ENCODE measurements at places on chromosomes 6 and 20.

DNA sequence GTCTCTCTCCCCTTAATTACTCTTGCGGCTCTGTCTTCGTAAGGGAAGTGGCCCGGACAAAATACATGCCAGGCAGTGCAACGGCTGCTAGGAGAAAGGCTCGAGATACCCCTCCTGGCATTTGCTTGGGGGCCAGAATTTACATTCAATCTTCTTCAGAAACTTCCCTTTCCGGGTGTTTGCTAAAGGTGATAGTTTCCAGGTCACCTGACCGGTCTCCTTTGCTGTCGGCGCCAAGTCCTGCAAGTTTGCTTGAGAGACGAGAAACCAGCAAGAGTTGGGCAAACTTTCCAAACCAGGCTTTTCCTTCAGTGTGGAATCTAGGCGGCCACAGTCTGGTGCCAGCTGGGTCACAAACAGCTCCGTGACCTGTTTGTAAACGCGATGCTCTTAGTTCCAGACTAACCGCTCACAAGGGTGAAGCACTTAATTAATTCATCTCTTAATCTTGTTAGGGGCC is 563 bp upstream of the SRSF3 start:
- DNase-seq: no peak

GRCh38 chr6:6486595-6486994 is 101.9 kb upstream of the LY86 start:
- no peak for DNase-seq

GRCh38 chr6:166307082-166308032 is 835 bp downstream of the PRR18 start:
- DNase-seq: no peak

DNA sequence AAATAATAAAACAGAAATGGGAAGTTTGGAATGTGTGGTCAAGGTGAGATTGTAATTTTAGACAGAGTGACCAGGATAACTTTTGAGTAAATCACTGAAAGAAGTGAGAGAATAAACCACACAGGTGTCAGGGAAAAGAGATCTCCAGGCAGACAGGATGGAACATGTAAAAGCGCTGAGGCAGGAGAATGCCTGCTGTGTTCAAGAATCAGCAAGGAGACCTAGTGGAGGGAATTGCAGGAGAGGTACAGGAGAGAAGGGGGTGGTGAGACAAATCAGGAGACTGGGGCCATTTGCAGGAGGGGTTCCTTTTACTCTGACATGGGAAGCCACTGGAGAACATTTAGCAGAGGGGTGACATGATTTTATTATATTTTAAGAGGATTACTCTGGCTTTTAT is 456.7 kb downstream of the NKAIN2 start:
- DNase-seq: no peak

DNA sequence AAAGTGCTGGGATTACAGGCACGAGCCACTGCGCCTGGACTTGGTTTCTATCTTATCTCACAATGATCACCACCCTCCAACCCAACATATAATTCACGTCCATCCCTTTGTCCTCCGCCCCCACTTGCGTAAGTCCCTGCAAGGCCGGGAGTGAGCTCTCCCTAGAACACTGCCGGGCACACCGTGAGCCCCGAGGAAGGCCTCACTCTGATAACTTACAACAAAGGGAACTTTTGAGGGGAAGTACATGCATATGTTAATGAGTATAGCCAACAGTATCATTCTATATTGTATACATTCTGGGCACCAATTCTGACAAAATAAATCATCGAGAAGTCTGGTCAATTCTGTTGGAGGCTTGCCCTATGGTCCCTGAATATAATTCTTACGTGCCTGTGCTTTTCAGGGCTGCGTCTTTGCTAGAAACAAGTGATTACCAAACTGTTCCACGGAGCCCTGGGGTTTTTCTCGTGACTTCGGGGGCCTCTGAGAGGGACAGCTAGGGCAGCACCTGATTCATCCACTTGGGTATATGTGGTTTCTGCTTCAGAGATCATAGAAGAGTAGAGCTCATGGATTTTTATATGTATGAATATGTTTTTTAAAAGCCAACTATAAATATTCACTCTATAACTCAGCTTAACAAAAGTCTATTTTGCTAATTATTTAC is 469.8 kb upstream of the AGPAT4 start:
- DNase-seq: no peak

DNA sequence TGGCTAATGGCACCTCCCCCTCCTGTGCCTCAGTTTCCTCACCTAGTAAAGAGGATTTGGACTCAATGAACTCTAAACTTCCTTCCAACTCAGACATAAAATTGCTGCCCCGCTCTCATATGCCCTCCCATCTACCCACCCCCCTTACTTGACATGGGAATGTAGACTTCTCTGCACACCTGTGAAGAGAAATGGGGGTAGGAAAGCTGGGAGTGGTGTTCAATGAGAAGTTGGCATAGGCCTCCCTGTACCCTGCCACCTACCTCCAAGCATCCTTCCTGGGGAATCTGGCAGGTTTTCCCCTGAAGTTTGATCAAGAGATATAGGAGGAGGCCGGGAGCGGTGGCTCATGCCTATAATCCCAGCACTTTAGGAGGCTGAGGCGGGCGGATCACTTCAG is 3.9 kb upstream of the POU5F1 start:
- no peak for DNase-seq

- DNase-seq: no peak
Measured at GRCh38 chr6:84346372-84346771, 118.9 kb upstream of the CEP162 start.

DNA sequence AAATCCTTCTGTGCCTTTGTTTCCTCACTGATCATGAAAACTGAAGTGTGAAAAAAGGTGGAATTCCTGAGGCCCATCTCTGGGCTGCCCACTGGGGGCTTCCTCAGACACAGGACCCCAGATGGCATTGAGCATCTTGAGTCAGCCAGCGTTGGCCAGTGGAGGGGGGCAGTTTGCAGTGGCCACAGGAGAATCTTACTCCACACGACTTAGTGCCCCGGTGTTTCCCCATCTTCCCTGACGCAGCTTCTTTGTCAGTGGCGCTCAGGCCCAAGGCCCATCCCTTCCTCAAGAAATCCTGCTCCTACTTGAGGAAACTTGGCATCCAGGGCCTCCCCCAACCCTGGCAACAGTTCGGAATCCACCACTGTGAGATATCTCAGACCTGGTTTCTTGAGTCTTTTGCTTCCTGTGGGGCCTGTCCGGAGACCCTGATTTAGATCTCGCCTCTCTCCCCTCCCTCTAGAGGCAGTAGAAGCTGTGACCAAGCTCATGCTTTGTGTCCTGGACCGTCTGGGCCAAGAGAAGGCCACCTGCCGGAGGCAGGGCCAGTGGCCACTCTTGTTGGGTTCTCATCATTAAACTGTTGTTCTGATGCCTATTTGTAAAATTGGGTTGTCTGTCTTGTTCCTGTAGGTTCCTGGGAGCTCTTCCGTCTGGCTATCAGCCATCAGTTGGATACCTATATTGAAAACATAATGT is 20.2 kb upstream of the DLGAP4 start:
- no peak for DNase-seq

DNA sequence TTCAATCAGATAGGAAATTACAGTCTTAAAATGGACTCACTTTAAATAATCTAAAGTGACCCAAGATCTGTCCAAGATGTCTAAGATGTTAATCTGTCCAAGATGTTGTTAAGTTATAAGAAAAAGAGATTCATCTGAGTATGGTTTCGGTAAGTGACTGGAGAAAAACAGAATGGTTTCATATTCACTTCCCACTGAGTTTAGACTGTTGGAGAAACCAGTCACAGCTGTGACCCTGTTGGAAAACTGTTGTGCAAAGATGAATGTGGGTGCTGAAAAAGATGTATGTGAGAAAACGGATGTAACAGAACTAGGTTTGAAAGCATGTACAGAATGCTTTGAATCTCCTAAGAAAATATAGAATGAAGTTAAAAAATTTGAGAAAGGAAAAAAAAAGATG is 325.9 kb downstream of the COL12A1 start:
- no peak for DNase-seq

GRCh38 chr6:91669154-91669870 is 1082.4 kb upstream of the MAP3K7 start:
- DNase-seq: no peak

GRCh38 chr6:71229477-71229876 is 59.1 kb upstream of the OGFRL1 start:
- no peak for DNase-seq

DNA sequence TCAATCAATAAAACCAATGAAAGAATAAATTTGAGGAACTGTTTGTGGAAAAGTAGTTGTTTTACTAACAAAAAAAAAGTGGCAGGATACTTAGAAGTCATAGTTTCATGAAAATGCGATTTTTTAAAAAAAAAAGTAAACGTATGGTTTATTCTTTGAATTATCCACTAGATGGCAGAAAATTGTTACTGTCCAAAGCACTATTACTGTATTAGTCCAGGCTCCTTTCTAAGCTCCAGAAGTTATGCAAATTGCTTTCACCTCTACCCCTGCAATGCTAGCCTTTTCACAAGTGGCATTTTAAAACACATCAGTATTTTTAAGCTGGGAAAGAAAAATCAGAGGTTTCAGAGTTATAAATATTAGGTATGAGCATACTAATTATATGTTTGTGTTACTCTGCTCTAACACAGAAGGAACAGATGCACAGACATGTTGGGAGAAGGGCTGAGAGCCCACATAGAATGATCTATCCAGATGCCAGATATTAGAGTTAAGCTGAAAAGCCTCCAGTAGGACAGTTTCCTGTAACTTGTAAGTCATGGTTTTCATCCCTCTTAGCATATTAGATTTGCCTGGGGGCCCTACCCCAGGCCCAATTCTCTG is 63.9 kb downstream of the FHL5 start:
- DNase-seq: peak; percentile 5

DNA sequence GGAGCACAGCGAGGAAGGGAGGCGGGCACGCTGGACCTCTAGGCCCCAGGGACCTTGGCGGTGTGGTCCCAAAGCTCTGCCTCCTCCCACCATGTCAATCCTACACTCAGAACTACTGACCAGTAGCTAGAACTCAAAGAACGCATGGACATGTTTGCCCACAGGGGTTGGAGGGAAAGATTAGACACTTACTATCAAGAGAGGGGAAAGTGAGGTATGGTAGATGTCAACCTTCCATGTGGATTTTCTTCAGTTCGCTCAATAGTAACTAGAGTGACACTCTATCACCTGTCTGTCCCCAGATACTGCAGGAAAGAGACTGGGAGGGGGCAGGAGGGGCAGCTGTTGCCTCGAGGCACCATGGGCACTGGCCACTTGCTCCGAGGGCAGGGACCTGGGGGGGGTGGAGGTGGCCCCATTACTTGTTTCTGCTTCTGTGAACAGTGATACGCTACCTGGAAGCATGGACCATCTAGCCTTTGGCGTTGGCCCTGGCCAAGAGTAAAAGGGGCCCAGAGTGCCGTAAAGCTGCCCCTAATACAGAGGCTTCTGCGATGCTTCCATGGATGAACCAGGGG is 912 bp upstream of the DIDO1 start:
- DNase-seq: no peak

DNA sequence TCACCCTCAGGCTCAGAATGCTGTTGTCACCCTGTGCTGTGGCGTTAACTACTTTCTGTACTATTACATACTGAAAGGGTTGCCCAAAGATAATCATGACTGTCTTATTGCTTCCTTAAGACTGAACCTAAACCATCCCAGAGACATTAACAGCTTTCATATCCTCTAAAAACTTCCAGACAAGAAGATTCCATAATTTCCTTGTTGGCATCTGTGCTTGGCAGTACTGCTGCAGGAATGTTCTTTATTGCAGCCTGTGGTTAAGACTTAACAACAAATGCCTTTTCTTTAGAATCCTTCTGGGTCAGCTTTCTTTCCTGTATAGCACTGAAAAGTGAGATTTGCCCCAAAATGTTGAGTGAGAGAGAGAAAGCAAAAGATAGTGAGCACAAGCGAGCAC is 109.7 kb downstream of the GJA10 start:
- peak; percentile 27 for DNase-seq

GRCh38 chr20:8118039-8118438 is 14.0 kb upstream of the PLCB1 start:
- DNase-seq: no peak

DNA sequence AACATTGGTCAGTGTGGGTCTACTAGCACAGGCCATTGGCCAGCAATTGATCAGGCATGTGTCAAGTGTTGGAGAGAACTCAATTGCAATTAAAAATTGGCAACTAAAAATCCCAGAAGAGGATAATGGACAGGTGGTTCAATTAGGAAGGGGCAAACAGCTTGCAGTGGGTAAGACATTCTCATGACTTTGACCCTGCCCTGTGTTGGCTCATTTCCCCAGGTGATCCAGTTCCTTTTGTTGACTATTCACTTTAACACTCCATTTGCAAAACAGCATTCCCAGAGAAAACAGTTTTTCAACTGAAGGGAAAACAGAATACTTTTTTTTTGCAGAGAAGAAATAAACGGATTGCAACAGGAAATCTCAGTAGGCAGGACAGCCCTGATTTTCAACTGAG is 28.9 kb upstream of the SCGN start:
- DNase-seq: no peak

DNA sequence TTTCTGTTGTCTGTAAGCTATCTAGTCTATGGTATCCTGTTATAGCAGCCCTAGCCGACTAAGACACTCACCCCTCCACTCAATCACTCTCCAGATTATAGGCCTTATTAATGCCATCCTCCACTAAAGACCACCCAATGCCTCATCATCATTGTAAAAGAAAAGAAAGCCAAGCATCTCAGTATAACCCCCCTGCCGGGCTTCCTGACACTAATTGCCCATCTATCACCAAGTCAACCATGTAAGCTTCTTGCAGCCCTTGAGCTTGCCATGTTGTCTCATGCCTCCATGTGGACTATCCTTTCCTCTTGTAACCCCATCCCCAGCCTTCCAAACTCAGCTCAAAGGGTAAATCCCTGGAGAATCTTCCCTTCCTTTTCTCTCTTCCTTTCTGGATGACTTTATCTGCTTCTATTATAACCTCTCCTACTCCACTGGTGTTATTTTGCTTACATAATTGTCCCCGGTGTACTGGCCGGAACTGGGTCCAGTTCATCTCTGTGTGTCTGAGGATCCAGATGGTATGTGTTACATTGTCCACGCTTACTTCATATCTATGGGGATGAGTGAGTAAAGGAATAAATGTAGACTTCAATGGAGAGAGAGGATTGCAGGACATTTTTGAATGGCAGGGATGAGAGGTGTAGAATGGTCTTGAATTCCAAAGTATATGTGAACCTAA is 202.9 kb upstream of the SOX4 start:
- DNase-seq: no peak

GRCh38 chr20:43923322-43923721 is 8.7 kb downstream of the TOX2 start:
- no peak for DNase-seq

DNA sequence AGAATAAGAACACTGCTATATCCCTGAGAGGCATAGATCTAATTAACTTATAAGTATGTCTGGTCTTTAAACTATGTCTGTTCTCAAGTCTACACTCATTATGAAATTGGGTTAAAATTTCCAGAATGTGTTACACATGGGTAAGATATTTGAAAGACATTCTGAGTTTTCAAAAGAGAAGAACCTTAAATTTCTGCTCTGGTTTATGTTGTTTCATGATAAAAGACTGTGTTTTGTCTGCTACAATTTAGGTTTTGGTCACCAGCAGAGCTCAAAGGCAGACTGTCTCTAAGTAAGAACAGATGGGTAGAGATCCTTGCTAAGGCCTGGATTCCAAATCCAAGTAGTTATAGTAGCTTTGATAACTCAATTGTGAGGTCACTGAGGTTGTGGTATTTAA is 6.0 kb downstream of the STMND1 start:
- no peak for DNase-seq

Measured in fibroblast of skin of left quadriceps (primary cell).